ENCODE measurements at places on chromosomes 5 and 9. TPM values are rescaled to one million over a fixed set of nuclear protein-coding genes. Genes with fewer than 3 reads are reported as not detected.

Gene GLRA1
- not detected for polyA plus RNA-seq

Gene NEUROG1
- polyA plus RNA-seq: not detected

Gene KIF3A
- polyA plus RNA-seq: 11.1 TPM

Gene CARD19
- 36.2 TPM for polyA plus RNA-seq

Gene ACTBL2
- not detected for polyA plus RNA-seq

Gene AGPAT2
- 42.0 TPM for polyA plus RNA-seq

Gene ABHD17B
- 31.0 TPM for polyA plus RNA-seq

Gene CNTFR
- not detected for polyA plus RNA-seq

Gene EQTN
- polyA plus RNA-seq: 0.35 TPM

Gene DBN1
- 0.54 TPM for polyA plus RNA-seq

Gene PSAT1
- polyA plus RNA-seq: 5.2 TPM

Gene IFNA4
- not detected for polyA plus RNA-seq

Gene COMMD10
- 39.4 TPM for polyA plus RNA-seq

Gene SPZ1
- polyA plus RNA-seq: not detected

Gene PLEKHG4B
- polyA plus RNA-seq: not detected

Gene SLC34A1
- not detected for polyA plus RNA-seq

Gene WNT8A
- not detected for polyA plus RNA-seq

Gene LPAR1
- not detected for polyA plus RNA-seq

Measured in IgD-negative memory B cell (primary cell).